ENCODE measurements at places on chromosomes 16 and 17.

- no peak for DNase-seq
Observed at GRCh38 chr17:34996422-34997285, 16.3 kb downstream of the LIG3 start.

DNA sequence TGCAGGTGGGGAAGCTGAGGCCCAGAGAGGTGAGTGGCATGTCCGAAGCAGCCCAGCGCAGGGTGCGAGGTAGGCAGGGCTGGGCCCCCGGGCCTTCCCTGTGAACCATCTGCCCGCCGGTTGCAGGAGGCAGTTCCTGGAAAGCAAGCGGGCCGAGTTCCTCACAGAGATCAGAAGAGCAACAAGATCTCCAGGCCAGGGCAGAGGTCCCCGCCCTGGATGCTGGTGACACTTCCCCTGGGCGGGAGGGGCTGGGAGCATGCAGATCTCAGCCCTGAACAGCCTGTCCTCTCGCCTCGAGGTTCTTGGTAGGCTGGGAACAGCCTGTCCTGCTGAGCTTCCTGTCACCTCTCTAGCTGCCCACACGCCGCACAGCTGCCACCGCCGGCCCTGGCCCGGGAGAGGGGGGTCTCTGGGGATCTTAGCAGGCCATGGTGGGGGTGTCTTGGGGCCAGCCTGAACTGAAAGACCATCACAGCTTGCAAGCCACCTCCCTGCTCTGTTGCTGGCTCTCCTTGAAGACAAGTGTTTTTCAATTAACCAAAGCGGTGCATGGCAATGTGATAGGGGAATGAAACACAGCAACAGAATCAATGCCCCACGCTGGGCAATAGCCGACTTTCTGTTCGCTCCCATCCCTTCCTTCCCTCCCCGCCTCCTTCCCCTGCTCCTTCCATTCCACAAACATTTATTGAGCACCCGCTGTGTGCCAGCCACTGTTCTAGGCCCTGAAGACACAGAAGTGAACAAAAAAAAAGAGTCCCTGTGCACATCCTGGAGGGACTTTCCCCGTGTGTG, 31.7 kb downstream of the SOCS1 start:
- DNase-seq = peak; percentile 85

GRCh38 chr16:83925095-83925905, 26.4 kb downstream of the MLYCD start:
- no peak for DNase-seq

DNA sequence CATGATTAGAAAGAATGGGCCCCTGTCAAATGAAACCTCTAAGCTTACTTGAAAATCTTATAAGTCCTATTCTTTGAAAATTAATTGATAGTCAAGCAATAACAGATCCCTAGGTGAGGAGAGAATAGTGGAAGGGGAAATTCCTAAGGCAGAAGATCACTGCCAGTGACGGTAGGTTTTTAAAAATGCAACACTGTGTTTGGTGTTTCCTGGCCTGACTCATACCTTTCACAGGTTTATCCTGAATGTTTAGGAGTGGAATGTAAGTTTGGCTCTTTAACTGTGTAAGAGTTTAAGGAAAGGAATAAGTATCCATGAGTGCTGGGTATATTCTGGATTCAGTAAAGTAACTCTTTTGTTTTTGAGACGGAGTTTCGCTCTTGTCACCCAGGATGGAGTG, 23.8 kb downstream of the HAPSTR1 start:
- no peak for DNase-seq

GRCh38 chr17:44940768-44941167, 6.8 kb downstream of the KIF18B start:
- no peak for DNase-seq

DNA sequence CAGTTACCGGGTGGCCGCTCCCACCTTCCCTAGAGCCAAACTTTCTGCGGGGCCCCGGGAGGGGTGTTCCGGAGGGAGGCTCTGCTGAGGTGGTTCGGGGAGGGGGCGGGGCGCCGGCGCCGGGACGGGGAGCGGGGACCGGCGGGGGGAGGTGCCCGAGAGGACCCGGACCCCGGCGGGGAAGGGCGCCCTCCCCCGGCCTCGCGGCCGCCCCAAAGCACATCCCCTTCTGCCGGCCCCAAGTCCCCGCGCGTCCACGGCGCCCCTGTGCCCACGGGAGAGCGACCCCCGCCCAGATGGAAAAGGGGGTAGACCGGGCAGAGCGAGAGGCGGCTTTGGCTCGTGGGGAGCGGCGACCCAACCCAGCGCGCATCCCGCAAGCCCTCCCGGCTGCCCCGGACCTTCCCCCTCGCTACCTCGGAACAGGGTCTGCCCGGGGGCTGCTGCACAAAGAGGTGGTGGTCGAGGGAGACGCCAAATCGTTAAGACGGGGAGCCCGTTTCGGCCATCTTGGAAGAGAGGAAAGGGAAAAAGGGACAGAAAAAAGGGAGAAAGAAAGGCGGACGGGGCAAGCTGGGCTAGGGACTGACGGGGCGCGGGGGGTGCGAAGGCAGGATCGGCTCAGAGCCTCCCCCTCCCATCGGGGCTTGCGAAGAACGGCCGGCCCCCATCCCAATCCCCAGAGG, 530 bp downstream of the PCGF2 start:
- DNase-seq = no peak

DNA sequence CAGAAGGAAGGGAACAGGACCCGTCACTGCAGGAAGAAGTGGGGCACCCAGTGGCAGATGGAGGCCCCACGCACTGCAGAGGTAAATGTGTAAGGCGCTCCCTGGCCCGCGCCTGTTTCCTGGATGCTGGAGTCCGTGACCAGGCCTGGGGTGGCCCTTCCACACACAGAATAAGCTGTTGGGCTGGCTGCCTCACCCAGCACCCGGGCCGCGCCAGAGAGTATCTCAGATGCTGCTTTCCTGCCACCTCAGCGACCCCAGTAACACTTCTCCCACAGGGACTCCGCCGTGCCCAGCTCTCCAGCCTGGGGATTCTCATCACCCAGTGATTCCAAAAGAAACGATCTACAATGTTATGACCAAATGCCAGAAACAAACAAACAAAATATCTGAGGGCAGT, 1993.1 kb downstream of the TP53TG3F start:
- no peak for DNase-seq

DNA sequence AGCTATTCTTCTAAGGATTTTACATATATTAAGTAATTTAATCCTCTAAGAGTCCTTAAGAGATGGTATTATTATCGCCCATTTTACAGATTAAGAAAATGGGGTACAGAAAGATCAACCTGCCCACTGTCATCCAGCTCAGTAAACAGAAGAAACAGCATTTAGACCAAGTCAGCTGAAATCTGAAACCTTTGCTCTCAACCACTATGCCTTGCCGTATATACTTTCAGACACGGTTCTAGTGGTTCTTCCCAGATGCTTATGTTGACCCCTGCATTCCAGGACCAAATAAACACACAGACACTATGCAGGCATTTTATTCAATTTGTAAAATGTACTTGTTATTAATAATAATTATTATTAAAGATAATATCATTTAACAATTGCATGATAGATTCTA, 854.8 kb downstream of the KCNJ2 start:
- no peak for DNase-seq

GRCh38 chr16:8614435-8615029, 7.0 kb upstream of the METTL22 start:
- no peak for DNase-seq

GRCh38 chr17:834136-834535, 52.0 kb downstream of the MRM3 start:
- no peak for DNase-seq

GRCh38 chr17:38897671-38898290, 27.6 kb upstream of the LASP1NB start:
- no peak for DNase-seq

DNA sequence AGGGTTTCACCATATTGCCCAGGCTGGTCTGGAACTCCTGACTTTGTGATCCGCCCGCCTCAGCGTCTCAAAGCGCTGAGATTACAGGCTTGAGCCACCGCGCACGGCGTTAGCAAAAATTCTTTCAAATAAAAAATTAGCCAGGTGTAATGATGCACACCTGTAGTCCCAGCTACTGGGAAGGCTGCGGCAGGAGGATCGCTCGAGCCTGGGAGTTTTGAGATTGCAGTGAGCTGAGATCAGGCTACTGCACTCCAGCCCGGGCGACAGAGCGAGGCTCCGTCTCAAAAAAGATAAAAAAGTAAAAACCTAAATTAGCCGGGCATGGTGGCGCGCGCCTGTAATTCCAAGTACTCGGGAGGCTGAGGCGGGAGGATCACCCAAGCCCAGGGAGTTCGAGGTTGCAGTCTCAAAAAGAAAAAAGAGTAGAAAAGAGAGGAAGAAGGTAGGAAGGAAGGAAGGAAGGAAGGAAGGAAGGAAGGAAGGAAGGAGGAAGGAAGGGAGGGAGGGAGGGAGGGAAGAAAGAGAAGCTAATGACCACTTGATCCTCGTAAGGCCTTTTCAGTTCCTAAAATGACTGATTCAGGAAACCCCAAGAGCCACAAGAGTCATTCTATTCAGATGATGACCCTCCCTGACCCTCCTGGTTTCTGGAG, 59.2 kb downstream of the SRL start:
- no peak for DNase-seq

- no peak for DNase-seq
Observed at GRCh38 chr16:64074706-64075105, 1047.2 kb downstream of the CDH11 start.

DNA sequence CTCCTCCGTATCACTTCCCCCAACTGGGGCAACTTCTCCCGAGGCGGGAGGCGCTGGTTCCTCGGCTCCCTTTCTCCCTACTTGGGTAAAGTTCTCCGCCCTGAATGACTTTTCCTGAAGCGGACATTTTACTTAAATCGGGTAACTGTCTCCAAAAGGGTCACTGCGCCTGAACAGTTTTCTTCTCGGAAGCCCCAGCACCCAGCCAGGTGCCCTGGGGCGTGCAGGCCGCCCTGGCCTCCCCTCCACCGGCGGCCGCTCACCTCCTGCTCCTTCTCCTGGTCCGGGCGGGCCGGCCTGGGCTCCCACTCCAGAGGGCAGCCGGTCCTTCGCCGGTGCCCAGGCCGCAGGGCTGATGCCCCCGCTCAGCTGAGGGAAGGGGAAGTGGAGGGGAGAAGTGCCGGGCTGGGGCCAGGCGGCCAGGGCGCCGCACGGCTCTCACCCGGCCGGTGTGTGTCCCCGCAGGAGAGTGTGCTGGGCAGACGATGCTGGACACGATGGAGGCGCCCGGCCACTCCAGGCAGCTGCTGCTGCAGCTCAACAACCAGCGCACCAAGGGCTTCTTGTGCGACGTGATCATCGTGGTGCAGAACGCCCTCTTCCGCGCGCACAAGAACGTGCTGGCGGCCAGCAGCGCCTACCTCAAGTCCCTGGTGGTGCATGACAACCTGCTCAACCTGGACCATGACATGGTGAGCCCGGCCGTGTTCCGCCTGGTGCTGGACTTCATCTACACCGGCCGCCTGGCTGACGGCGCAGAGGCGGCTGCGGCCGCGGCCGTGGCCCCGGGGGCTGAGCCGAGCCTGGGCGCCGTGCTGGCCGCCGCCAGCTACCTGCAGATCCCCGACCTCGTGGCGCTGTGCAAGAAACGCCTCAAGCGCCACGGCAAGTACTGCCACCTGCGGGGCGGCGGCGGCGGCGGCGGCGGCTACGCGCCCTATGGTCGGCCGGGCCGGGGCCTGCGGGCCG, 1.6 kb downstream of the HIC1 start:
- DNase-seq = peak; percentile 69

DNA sequence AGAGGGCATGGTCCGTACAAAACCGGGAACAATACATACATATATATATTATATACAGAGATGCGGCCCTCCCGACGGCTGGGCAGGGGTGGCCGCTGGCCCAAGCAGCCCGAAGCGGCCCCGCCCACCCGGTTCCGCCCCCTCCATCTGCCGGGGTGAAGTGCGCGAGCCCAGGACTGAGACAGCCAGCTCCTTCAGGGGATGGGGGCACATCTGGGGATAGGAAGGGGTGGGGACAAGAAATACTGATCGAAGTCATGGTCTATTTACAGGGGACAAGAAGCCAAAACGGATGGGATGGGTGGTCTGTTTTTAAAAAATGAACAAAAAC, 3.8 kb upstream of the SAMD14 start:
- DNase-seq = no peak

DNA sequence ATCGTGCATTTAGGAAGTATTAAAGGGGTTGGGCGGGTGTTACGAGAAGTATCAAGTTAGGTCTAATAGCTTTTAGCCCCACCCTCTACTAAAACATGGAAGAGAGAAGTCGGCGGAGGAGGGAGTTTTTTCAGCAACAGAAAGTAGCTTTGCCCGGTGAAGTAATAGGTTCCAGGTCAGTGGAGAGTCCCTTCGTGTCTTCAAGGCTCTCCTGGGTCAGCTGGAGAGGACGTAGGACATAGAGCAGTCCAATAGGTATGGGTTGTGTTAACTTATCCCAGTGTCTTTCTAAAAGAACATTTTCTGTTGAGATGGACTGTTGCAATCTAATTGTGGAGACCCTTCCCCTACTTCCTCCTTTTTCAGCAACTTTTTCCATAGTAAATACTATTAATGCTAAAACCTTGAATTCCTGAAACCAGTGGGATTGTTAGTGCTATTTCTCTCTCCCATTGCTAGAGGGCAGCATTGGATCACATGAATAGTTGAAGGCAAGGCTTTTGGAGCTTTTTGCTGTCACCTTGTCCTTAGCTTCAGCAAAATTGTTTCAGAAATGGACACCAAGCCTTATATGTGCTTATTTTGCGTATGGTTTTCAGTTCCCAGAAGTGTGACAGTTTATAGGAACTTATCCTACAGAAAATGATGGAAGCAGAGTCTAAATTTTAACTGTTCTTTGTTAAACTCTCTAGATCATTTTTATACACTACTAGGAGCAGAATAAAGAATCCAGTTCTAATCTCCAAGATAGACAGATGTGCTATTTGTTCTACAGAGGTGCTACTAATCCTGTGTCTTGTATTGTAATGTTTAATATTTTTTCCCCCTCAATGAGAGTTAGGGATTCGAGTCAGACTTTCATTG, 38.4 kb downstream of the UTP18 start:
- DNase-seq = no peak

DNA sequence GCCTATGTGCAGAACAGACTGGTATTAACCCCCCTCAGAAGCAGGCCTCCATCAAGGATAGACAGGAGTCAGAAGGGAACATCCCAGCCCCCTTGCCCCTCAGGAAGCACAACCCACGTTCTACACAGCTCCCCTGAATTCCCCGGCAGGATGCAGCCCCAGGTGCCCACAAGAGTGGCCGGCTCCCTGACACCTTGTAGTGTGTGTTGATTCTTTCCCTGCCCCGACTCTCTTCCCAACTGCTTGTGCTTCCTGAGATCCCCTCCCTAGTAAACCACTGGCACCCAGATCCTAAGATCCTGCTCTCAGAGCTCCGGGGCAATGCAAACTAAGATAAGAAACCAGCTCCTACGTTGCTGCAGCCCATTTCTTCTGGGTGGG, 34.8 kb upstream of the LITAF start:
- DNase-seq = no peak

All from activated CD4-positive, alpha-beta memory T cell treated with anti-CD3 and anti-CD28 coated beads, Interleukin-2, amount 10 ng/mL, durations not matched to agents 7 days and 5 days (primary cell).